ENCODE measurements at places on chromosomes 13 and 19.

- DNase-seq = no peak
These were observed 6.4 kb upstream of the BST2 start for GRCh38 chr19:17411801-17412200.

DNA sequence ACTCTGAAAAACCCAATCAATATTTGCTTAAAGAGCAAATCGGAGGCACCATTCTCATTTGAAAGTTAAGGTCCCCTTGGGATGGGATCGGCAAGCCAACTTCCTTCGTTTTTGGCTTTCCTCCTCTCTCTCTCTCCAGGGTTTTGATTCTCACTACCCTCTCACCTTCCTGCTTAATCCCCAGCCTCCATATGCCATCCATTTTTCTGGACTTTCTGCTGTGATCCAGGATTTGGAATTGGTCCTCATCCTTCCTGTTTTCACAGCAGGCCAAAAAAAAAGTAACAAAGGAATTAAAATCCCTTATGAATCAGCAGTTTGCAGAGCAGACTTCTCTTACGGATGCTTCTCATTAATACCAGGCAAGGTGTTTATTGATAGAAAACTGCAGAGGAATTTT is 283.1 kb upstream of the TMTC4 start:
- DNase-seq = no peak

GRCh38 chr19:39001041-39001440 is 25.5 kb upstream of the FBXO17 start:
- DNase-seq = no peak

DNA sequence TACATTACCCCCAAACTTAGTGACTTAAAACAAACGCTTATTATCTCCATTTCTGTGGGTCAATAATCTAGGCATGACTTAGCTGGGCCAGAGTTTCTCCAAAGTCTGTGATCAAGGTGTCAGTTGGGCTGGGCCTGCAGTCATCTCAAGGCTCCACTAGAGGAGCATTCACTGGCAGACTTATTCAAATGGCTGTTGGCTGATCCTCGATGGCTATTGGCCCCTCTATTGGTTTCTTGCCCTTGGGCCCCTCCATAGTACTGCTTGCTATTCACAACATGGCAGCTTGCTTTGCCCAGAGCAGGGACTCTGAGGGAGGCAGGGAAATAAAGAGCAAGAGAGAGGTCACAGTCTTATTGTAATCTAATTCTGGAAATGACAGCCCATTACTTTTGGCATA is 57.6 kb downstream of the RCBTB2 start:
- no peak for DNase-seq

DNA sequence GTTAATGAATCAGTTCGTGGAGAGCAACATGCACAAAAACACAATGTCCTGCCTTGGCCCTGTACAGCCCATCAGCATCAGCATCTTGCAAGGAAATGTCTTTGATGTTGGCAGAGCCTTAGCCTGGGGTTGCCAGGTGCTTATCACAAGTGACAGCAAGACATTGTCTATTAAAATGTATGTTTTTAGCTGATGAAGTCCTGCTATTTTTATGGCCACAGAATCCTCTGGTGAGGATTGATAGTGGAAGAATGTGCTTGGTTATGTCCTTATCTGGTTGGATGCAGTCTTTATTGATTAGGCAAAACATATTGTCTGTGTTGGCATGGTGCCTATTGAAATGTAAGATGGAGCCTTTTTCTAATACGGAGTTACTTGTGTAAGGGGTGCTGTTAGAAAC is 1427.0 kb upstream of the MIR17HG start:
- no peak for DNase-seq

GRCh38 chr13:112330479-112331381 is 45.4 kb upstream of the SPACA7 start:
- DNase-seq = no peak

DNA sequence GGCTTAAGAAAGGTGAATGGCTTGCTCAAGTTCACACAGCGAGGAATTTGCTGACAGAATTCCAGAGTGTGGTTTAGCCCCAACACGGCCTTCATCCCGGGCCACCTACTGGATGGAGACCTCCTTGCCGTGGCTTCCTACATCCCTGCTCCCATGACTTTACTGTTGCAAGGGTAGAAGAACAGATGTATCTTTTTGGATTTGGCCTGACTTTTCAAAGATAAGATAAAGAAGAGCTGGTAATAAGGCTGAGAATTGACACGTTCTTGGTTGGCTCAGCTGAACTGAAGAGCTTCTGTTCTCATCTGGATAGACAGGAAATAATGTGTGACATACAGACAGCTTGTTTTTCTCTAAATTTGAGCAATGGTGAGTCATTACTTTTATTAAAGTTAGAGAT is 113.1 kb downstream of the KLF5 start:
- no peak for DNase-seq

GRCh38 chr13:91001371-91001770 is 346.1 kb upstream of the MIR17HG start:
- no peak for DNase-seq

GRCh38 chr13:66214467-66214866 is 1015.7 kb downstream of the PCDH9 start:
- no peak for DNase-seq

- DNase-seq = no peak
These were observed 3.9 kb downstream of the FBXO17 start for GRCh38 chr19:38971672-38972071.

DNA sequence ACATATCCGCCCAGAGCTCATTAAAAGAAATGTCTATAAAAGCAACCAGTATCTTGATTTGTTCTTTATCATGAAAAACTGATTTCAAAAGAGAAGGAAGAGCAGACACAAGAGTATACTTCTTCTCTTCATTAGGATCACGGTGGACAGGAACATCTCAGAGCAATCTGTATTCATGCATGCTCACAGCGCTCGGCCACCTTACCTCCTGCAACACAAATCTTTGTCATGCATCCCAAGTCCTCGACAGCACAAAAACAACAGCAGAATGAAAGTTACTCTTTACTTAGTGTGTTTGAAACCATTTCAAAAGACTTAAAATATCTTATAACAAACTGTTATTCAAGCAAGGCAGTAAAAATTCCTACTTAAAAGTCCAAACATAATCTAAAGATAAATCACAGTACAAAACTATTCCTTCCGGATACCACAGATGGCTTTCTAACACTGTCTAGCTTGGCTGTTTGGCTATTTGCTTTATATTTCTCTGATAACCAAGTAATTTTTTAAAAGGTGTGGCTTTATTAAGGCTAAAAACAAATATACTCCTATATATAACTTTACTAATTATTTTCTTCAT is 174.5 kb downstream of the TBC1D4 start:
- DNase-seq = no peak

- DNase-seq = no peak
These were observed 1051.5 kb downstream of the DIAPH3 start for GRCh38 chr13:59112221-59112718.

- no peak for DNase-seq
These were observed 920 bp upstream of the SIGLEC7 start for GRCh38 chr19:51141181-51141580.

GRCh38 chr19:13637664-13638063 is 126.7 kb upstream of the MRI1 start:
- DNase-seq = no peak
